ENCODE measurements at places on chromosomes 5 and 9.

- no peak for DNase-seq
Measured at GRCh38 chr9:135147474-135147805, 60.0 kb downstream of the OLFM1 start.

- no peak for DNase-seq
Measured at GRCh38 chr9:33787839-33788238, 7.5 kb upstream of the PRSS3 start.

DNA sequence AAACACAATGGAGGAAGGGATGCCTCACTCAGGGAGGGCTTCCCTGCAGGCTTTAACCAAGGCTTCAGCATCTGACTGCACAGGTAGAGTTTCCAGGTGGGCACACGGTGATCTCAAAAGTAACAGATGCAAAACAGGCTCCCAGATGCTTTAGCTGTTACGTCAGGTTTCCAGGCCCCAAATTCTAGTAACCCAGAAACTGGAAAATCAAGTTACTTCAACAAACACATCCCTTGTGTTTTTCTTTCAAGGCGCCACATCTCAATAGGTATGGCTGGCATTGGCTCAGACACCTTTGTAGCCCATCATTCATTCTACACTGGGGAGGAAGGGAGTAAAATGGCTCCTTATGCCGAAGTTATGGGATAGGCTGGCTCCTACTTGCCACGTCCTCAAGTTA, 27.4 kb downstream of the NRG2 start:
- no peak for DNase-seq

- DNase-seq, result no peak
Measured at GRCh38 chr5:157100140-157100679, 8.6 kb downstream of the HAVCR2 start.

DNA sequence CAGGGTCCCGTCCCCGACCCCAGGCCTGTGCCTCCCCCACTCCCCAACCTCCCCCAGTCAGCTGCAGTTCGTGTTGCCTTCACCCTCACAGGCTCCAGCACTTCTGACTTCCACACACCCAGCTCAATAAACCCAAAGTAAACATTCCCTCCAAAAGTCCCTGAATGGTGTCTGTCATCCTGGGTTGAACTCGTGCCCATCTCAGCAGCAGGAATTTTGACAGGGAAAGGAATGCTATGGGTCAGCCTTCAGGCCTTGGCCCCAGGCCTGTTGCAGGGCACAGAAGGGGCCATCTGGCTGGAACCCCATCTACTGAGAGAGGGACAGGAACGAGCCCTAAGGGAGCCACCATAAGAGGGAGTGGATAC, 29.6 kb upstream of the CNOT6 start:
- no peak for DNase-seq

GRCh38 chr5:74647096-74647495, 6.6 kb upstream of the ENC1 start:
- DNase-seq, result no peak

DNA sequence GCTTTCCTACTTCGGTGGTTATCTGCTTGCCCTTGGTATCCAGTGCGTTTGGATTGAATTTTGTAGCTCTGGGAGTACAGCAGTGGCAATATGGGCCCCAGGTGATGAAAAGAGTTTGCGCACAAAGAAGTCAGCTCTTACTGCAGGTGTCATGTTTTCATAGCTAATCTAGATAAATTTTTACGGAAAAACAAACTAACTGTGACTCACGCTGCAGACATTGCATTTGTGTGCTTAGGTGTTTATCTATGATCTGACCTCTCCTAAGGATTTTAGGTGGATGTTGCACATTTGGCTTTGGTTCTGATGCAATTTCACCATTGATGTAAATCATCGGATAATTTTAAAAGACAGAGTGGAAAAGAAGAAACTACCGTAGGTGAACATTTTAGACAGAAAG, 92.1 kb downstream of the VCAN start:
- DNase-seq, result no peak

GRCh38 chr9:83596899-83597504, 25.9 kb upstream of the IDNK start:
- DNase-seq, result no peak

DNA sequence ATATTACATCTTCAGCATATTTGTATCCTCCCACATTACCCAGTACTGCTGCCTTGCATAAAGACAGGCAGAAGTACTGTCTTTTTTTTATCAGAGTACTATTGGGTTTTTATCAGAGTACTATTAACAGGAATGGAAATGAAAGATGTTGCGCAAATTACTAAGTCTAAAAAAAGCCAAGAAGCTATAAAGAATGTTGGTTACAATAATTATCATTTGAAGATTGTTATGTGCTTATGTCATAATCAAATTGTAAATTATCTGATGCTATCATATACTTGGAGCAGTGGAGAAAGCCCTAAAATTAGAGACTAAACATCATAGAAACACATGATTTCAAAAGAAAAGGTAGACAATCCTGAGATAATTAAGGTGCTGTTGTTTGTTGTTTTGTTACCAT, 188.8 kb downstream of the CCDC192 start:
- DNase-seq, result no peak

DNA sequence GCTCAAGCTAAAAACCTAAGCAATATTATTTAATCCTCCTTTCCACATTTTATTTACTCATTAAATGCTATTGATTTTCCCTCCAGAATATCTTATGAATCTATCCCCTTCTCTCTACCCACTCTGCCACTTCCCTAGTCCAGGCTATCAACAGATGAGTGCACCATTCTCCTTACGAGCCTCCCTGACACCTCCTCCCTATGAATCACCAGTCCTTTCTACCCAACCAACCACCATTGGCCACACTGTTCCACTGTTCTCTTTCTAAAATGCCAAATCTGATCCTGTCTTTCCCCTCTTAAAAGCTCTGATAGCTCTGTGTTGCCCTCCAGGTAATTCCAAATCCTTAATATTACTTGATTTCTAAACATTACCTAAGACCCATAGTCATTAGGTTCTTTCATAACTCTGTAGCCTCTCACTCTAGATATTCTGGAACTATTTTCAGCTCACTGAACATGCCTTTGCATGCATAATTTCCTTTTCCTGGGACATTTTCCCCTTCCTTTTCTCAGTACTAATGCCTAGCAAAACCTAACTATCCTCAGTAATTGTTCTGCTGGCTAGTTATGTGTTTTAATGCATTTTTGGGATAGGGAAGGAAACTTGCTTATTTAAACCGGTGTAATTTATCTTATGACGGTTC, 126.3 kb downstream of the UNC13B start:
- no peak for DNase-seq

DNA sequence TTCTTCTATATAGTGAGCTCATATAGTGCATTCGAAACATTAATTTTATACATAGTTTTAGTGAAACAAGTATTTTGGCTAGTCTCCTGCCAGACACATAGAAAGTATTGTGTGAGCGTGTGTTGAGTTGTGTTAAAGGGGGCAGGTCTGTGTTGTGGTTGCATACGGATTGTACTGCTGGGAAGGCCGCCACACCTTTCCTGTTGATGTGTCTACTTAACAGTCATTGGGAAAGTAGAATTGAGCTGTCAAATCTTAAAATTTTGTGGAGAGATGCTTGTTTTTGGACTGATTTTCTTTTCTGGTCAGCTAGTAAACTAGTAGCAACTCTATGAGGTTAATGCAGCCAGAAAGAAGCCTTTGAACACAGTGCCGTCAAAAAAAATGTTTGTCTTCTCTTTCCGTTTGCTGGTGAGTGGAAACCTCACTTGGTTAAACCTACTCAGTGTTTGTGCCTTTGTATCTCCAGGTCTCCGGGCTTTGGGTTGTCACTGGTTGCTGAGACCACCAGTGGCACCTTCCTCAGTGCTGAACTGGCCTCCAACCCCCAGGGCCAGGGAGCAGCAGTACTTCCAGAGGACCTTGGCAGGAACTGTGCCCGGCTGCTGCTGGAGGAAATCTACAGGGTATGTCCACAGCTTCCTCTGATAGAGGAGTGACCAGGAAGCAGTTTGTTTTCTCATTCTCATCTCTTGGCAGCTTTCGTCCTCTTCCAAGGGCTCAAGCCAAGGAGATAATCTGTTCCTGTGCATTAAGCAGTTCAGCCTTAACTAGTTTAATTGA, 51.5 kb downstream of the RCL1 start:
- no peak for DNase-seq

- DNase-seq, result no peak
Measured at GRCh38 chr9:132591244-132591643, 8.8 kb downstream of the BARHL1 start.

GRCh38 chr5:53792338-53792737, 231.9 kb downstream of the NDUFS4 start:
- DNase-seq, result no peak

- no peak for DNase-seq
Measured at GRCh38 chr5:167861129-167861927, 430.1 kb upstream of the WWC1 start.

DNA sequence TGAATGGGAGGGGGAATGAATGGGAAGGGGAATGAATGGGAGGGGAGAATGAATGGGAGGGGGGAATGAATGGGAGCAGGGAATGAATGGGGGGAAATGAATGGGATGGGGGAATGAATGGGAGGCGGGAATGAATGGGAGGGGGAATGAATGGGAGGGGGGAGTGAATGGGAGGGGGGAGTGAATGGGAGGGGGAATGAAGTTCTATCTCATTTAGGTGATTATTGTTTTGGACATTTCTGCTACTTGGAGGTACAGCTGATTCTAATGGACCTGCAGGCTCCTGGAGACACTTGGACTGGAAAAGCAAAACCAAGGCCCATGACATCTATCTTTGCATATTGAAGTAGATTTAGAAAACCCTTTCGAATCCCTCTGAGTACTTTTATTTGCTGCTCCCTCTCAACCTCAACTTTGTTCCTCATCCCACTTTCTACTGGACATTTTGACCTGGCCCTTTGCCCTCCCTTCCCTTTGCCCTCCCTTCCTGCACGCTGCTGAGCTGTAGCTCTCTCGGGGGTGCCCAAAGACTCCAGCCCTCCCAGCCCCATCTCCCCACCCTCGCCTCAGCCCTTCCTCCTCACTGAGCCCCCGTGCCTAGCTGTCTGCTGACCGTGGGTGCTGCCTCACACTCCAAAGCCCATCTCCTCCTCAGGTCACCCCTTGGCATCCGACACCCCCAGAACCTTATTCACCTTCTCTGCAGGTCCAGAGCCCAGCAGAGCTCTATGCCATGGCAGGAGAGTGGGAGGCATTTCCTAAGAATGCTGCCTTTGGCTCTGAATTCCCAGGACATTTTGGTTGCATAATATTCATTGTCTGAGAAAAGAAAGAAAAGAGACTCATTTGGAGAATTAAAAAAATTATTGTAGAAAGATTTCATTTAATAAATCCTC, 19.9 kb upstream of the LPCAT1 start:
- no peak for DNase-seq

GRCh38 chr5:87368601-87369000, 44.1 kb downstream of the CCNH start:
- DNase-seq, result no peak

DNA sequence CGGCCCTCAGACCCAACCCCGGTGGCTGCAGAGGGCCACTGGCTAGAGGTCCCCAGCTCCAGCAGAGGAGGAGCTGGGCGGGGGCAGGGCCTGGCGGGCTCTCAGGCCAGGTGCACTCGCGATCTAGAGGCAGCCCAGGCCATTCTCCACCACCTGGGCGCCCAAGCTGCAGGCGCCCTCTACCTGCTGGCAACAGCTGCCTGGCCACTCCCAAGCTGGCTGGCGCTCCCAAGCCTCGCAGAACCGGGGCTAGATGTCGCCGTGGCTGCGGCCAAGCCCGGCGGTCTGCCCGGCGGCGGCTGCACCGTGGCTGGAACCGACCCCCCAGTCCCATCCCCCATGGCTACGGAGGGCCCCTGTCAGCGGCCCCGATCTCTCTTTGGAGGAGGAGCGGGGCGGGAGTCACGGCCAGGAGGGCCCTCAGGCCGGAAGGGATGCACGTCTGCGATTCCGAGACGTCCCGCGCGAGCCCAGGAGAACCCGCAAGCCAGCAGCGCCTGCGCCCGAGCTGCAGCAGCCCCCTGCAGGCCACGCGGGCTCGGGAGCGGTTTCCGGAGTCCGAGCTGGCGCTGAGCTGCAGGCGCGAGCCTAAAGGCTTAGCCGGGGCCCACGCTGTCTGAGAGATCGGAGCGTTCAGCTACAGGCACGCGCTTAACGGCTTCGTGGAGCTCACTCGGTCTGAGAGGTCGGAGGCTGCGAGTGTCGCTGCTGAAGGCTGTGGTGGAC, 44.3 kb upstream of the BICD2 start:
- no peak for DNase-seq

GRCh38 chr5:92544036-92544435, 1037.0 kb downstream of the NR2F1-AS1 start:
- no peak for DNase-seq

DNA sequence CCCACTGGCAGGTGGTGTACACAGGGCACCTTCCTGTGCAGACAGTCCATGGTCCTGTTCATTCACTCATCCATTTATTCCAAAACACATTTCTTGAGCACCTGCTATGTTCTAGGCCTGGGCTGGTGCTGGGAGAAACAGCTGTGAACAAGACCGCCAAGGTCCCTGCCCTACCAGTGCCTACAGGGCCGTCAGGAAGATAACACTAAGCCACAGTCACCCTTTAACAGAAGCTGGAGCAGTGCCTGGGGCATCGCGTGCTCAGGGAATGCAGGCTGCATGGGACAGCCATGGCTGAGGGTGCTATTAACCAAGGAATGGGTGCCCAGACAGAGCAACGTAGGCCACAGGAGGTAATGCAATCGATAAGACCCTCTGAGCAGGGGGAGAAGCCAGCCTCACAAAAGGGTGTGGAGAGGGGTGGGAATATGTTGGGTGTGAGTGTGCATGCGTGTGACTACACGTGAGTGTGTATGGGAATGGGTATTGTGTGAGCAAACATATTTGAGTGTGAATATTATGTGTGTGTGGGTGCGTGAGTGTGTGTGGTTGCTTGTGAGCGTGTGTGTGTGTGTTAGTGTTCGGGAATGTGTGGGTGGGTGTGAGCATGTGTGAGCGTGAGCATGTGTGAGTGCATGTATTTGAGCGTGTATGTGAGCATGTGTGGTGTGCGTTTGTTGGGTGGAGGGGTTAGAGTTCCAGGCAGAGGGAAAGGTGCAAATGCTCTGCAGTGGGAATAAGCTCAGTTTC, 19.1 kb downstream of the DUSP1 start:
- DNase-seq, result no peak

DNA sequence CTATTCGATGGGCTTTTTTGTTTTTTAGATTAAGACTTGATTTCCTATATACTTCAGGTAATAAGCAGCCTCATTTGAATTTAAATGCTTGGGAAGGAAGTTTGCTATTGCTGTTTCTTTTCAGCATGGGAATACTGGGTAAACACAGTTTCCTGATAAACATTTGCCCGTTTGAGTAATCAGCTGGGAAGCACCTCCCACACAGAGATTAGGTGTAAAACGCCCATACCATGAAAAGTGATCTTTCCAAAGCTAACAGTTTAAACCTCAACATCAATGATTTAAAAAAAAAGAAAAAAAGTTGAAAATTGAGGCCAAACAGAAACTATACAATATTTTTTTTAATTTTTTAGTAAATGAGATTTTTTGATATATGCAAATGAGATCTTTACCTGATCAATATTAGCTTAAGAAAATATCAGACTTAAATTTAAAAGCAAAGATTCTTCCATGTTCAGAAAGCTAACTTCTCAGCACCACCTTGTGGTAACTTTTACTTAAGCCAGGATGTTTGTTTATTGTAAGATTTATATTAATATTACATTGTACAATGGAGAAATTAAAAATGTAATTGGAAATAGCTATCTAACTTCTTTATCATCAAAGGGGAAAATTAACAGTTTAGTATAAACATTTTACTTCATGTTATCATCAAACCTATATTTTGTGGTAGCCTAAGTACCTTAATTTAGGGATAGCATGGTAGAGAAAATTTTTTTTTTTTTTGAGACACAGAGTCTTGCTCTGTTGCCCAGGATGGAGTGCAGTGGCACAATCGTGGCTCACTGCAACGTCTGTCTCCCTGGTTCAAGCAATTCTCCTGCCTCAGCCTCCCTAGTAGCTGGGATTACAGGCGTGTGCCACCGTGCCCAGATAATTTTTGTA, 39.8 kb downstream of the F2RL2 start:
- no peak for DNase-seq

- no peak for DNase-seq
Measured at GRCh38 chr9:96449523-96449844, 485 bp upstream of the HABP4 start.
